ENCODE measurements at places on chromosomes 4 and X. TPM values are rescaled to one million over a fixed set of nuclear protein-coding genes. Genes with fewer than 3 reads are reported as not detected.

The OCIAD1 gene
- 64.3 TPM for total RNA-seq

The MND1 gene
- 2.4 TPM for total RNA-seq

The NKX6-1 gene
- total RNA-seq, result not detected

The CSAG1 gene
- not detected for total RNA-seq

The SHISA3 gene
- total RNA-seq, result 3.9 TPM

The HSFX4 gene
- not detected for total RNA-seq

The NR0B1 gene
- total RNA-seq, result not detected

The SLC25A4 gene
- 7.5 TPM for total RNA-seq

The SLC35A2 gene
- 8.6 TPM for total RNA-seq

The HSFX2 gene
- total RNA-seq, result 0.18 TPM

The SLITRK4 gene
- 3.6 TPM for total RNA-seq

The CYP4V2 gene
- total RNA-seq, result 1.3 TPM

The TLR7 gene
- total RNA-seq, result not detected

The KIAA1210 gene
- total RNA-seq, result not detected

The MAGEA6 gene
- total RNA-seq, result not detected

The SMIM10L2A gene
- total RNA-seq, result 0.38 TPM

The GSX2 gene
- total RNA-seq, result not detected

The MAP3K15 gene
- total RNA-seq, result 0.09 TPM

The PDCL2 gene
- not detected for total RNA-seq

The AASDH gene
- 11.8 TPM for total RNA-seq

The ETDC gene
- total RNA-seq, result not detected

The RAB39B gene
- total RNA-seq, result under 0.01 TPM

The RRH gene
- total RNA-seq, result 0.09 TPM

The ARMCX1 gene
- 38.5 TPM for total RNA-seq

The MAGEB1 gene
- total RNA-seq, result not detected

The SPATA4 gene
- 0.09 TPM for total RNA-seq

The ODAPH gene
- not detected for total RNA-seq

The PLP1 gene
- total RNA-seq, result not detected

The PDHA2 gene
- total RNA-seq, result not detected

The RIBC1 gene
- 0.36 TPM for total RNA-seq

The TMPRSS11F gene
- total RNA-seq, result not detected

The ZXDB gene
- total RNA-seq, result 7.8 TPM

The MAGEB10 gene
- total RNA-seq, result not detected

The TEC gene
- 0.28 TPM for total RNA-seq

The ABLIM2 gene
- 0.27 TPM for total RNA-seq

The HSD17B13 gene
- not detected for total RNA-seq

The TBCK gene
- total RNA-seq, result 38.8 TPM

The RPL34 gene
- 982 TPM for total RNA-seq

The NAP1L2 gene
- total RNA-seq, result 0.63 TPM

The YY2 gene
- 1.1 TPM for total RNA-seq

The BMX gene
- total RNA-seq, result 148 TPM

The SHOX gene
- total RNA-seq, result not detected

The BEX4 gene
- total RNA-seq, result 13.4 TPM
